ENCODE measurements at places on chromosomes 7 and 10.

GRCh38 chr7:42002654-42003053 lies 234.4 kb downstream of the GLI3 start:
- H3K36me3 ChIP-seq = no peaks in the 10 kb centered on the region
- H3K4me3 ChIP-seq = no peak overlapping the region
- no peaks in the 10 kb centered on the region for H3K27me3 ChIP-seq
- DNase-seq = no peak
- H3K27ac ChIP-seq = no peak overlapping the region

DNA sequence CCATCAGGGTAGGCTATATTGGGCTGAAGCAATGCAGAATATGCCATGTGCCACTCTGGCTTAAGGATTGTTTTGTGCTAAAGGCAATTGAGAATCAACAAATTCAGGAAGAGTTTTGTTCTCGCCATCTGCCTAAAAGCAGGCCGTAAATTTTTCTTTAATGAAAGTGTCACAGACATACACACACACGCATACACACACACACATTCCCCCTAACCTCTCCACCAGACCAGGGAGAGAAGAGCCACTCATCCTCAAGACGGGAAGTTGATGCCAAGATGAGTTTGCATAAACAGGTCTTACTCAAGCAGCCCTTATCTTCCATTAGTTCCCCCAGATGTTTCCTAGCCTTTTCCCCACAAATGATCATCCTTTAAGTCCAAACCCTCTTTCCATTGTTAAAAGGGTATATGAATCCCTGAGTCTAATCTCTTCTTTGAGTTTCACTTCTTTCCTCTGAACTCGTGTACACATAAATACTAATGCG lies 59.6 kb upstream of the TRIM24 start:
- no peak overlapping the region for H3K27ac ChIP-seq
- peak; percentile 84 for DNase-seq
- H3K36me3 ChIP-seq = no peaks in the 10 kb centered on the region
- no peak overlapping the region for H3K4me3 ChIP-seq

- no peak for DNase-seq
- H3K27ac ChIP-seq = no peak overlapping the region
- H3K4me3 ChIP-seq = peak overlapping the region; percentile 67
- H3K36me3 ChIP-seq = no peaks in the 10 kb centered on the region
These were observed 820 bp upstream of the NRG3 start for GRCh38 chr10:81873932-81874816.

DNA sequence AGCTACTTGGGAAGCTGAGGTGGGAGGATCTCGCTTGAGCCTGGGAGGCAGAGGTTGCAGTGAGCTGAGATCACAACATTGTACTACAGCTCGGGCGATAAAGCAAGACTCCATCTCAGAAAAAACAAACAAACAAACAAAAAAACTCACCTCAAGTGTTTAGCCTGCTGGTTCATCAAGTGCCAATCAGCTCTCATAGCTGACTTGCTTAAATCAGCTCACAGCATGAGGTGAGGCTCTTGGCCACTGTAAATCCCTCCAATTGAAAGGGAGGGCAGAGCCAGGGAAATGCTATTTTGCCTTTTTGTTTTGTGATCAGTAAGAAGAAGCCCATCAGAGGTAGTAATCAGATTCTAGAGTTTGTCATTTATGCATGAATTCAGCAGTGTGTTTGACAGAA lies 112.3 kb downstream of the RAB11FIP2 start:
- H3K4me3 ChIP-seq = no peak overlapping the region
- no peak overlapping the region for H3K27ac ChIP-seq
- no peak for DNase-seq

GRCh38 chr10:71564194-71564820 lies 155.3 kb downstream of the C10orf105 start:
- DNase-seq = no peak
- no peak overlapping the region for H3K4me3 ChIP-seq
- H3K36me3 ChIP-seq = no peaks in the 10 kb centered on the region
- H3K27me3 ChIP-seq = no peaks in the 10 kb centered on the region

Data from common myeloid progenitor, CD34-positive (primary cell).